Sciatic nerve (tissue), 2 donors: ENCODE measurements at places on chromosomes 12 and 14. TPM values are rescaled to one million over a fixed set of nuclear protein-coding genes. Genes with fewer than 3 reads are reported as not detected.

The PTCSC3 gene
- not detected for total RNA-seq

The TMEM19 gene
- 20.7 TPM for total RNA-seq

The TTC9 gene
- 11.1 TPM for total RNA-seq

GRCh38 chr12:81143057-81143456, 65.2 kb downstream of the ACSS3 start:
- no peak for DNase-seq
